ENCODE measurements at places on chromosomes 16 and 17.

- no peak for DNase-seq
Observed at GRCh38 chr17:74324521-74324920, 1.5 kb upstream of the KIF19 start.

DNA sequence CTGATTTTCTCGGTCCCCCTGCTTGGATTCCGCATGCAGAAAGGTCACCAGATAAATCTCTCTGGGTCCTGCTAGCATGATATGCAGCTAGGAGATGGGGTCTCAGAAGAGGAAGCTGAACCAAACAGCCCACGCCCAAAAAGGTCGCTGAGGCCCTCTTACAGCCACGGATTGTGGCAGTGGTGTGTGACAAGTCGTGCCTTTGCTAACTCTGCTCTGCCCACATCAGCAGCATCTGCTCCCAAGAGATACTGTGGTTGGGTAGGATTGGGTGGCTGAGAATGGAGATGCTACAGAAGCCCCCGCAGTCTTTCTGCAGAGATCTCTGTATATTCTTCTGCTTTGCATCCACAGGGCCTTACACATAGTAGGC lies 15.2 kb upstream of the SKAP1 start:
- DNase-seq, result no peak

- no peak for DNase-seq
Observed at GRCh38 chr17:36475346-36475970, 11.0 kb upstream of the ZNHIT3 start.

GRCh38 chr17:74603746-74604145 lies 11.7 kb upstream of the CD300LD start:
- DNase-seq, result no peak

DNA sequence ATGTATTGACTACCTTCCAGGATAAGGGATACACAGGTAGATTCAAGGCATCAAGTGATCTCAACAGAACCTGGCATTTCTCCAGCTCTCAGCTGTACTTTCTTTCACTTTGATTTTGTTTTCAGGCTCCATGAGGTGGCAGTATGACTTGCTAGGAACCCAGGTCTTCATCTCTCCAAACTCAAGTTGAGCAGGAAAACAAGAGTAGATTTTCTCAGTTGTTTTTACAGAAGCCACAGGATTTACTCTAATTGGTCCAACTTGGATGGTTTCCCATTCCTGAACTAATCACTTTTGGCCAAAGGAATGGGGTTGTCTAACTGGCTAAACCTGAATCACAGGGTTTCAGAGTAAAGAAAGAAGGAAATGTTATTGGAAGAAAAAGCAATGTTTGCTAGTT lies 146.6 kb downstream of the TRIM37 start:
- DNase-seq, result no peak

GRCh38 chr17:51322390-51323029 lies 62.2 kb downstream of the UTP18 start:
- DNase-seq, result no peak

Measured in vagina (tissue), 2 donors.